ENCODE measurements at places on chromosomes 3 and 15.

- DNase-seq: peak; percentile 20
Measured at GRCh38 chr3:108312656-108313055, 16.3 kb downstream of the HHLA2 start.

DNA sequence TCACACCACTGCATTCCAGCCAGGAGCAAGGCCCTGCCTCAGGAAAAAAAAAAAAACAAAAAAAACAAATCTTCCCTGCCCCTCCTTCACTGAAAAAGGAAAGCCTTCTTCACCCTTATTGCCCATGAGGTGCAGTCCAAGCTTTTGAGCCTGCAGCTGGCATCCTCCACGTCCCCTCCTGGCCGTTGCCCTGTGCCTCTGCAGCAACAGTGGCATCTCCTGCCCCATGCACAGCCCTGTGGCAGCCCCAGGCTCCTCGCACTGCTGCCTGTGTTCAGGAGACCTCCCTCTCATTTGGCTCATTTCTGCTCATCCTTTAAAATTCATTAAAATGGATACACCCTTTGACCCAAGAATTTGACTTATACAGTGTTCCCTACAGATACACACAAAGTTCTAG is 72.7 kb upstream of the PLXNA1 start:
- no peak for DNase-seq

GRCh38 chr15:99906793-99907192 is 173.6 kb upstream of the LYSMD4 start:
- no peak for DNase-seq

GRCh38 chr3:32262201-32262600 is 23.7 kb downstream of the CMTM8 start:
- DNase-seq: no peak

GRCh38 chr15:28109626-28110455 is 10.7 kb upstream of the OCA2 start:
- no peak for DNase-seq

GRCh38 chr3:72413228-72413627 is 435.0 kb downstream of the SHQ1 start:
- DNase-seq: no peak

DNA sequence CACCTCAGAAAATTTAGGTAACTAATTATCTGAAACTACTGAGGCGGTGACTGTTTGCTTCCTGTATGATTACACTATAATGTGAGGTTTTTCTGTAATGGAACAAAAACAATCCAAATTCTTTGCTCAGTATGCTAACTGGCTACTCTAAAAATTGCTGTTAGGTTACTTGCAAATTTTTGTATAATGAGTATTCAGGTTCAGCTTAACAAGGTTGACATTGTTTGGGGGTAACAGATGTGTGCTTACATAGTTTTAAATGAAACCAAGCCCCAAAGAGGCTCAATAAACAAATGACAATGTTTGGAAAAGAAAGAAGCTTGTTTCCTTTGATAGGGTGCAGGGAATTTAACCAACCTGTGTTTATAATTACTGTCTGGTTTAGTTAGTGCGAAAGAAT is 414.5 kb upstream of the MDFIC2 start:
- DNase-seq: no peak

GRCh38 chr3:14775011-14775410 is 43.8 kb upstream of the FGD5 start:
- DNase-seq: no peak

- DNase-seq: no peak
Measured at GRCh38 chr3:171680726-171681411, 129.4 kb downstream of the PLD1 start.

- no peak for DNase-seq
Measured at GRCh38 chr3:120416868-120417267, 33.9 kb downstream of the FSTL1 start.

GRCh38 chr3:128253150-128253549 is 99.9 kb downstream of the EEFSEC start:
- DNase-seq: no peak

DNA sequence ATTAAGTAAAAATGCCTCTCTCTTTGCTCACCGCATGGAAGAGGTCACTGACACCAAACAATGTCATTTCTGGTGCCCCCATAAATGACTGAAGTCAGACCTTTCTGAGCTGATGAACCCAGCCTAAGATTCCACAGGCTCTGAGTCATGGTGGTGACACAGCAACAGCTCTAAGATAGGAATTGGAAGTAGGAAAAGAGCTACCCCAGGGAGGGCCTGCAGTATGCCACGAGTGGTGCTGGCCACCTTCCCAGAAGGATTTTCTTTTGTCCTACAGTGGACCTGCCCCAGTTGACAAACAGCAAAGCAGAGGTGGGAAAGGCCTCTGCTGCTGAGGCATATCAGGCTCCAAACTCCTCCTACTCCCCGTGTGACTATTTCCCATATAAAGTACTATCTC is 208.1 kb downstream of the MINAR1 start:
- peak; percentile 49 for DNase-seq

- DNase-seq: no peak
Measured at GRCh38 chr3:60754617-60755016, 496.6 kb downstream of the FHIT start.

GRCh38 chr15:61910839-61911369 is 149.3 kb downstream of the VPS13C start:
- DNase-seq: no peak

DNA sequence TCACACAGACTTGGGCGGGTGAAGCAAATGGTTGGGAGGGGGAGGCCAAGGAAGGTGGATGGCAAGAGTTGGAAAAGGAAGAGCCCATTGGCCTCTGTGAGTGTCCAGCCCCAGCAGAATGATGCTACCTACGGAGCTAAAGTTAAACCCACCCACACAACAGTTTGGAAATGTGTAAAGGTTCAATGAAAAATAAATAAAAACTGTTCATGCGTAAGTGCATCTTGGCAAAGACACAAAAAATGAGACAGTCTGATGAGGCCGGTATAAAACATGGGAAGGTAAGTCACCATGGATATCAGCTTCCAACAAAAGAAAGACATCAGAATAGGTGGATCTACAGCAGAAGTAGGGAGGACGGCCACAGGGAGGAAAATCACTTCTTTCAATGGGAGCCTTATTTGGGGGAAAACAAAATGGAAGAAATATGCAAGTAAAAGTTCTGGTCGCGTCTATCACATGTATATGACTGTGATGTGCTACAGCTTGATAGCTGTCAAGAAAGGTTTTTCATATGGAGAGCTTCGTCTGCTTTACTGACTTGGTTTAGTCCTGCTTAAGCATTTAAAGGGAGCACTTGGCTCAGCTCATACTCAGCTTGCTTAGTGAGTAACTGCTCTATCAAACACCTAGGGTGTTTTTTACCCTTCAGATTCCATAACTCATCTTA is 82.8 kb downstream of the TIGIT start:
- no peak for DNase-seq

GRCh38 chr3:162295323-162295983 is 798.8 kb downstream of the OTOL1 start:
- peak; percentile 89 for DNase-seq

DNA sequence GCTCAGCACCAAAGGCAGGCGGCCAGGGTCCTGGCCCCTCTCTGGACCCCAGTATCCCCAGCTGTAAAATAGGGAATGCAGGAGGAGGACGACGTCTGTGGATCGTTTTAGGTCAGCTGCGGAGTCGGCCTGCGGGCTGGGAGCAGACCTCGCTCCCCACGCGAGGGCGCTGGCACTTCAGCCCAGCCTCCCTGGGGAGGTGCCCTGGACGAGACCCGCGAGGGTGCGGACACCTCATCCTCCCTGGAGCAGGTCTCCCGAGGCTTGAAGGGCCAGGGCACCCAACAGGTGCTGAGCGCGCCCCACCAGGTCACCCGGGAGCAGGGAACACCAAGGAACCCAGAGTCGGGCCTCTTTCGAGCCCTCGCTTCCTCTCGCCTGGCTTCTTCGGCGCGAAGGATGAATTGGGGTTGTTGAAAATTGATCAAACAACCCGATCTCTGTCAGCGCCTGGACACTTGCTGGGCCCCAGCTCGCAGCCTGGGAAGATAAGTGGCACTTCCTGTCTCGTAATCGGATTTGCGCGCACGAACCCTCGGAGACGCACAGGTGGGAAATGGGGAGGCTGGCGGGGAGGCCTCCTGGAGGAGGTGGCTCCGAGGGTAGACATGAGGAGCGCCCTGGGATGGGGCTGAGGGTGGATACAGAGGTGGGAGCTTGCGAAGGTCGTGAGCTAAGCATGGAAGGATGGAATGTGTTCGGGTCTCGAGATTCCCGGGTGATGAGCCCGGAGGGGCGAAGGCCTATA is 588 bp upstream of the VIPR1 start:
- DNase-seq: no peak

DNA sequence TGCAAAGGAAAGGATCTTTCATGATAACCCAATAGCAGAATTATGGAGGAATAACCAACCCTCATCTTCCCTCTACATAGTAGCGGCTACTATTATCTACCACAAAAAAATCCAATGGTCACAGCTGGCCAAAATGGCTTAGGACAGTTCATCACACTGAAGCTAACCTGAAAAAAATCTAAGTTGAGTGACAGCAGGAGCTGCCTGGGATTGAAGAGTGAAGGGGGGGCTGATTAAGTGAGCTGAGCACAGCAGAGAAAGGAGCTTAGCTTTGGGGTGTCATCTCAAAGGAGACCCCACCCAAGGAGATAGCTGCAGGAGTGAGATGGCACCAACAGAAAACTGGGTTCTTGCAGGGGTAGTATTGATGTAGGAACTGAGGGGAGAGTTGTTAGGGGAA is 33.6 kb downstream of the CCNL1 start:
- DNase-seq: no peak

- no peak for DNase-seq
Measured at GRCh38 chr3:4981294-4981664, 2.0 kb downstream of the BHLHE40 start.

DNA sequence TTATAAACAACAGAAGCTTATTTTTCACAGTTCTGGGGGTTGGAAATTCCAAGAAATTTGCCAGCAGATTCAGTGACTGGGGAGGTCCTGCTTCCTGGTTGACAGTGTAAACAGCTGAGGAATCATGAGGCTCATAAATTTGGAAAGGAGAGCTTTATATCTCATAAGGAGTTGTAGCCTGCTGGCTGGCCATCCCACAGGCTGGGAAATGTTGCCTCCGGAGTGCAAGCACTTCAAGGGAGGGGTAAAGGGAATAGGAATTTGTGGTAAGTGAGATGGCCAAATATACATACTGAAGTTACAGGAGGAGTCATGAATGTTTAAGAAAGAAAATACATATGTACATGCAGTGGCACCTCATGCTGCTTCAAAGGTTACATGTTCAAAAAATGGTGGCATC is 217.2 kb upstream of the CBLB start:
- DNase-seq: no peak

DNA sequence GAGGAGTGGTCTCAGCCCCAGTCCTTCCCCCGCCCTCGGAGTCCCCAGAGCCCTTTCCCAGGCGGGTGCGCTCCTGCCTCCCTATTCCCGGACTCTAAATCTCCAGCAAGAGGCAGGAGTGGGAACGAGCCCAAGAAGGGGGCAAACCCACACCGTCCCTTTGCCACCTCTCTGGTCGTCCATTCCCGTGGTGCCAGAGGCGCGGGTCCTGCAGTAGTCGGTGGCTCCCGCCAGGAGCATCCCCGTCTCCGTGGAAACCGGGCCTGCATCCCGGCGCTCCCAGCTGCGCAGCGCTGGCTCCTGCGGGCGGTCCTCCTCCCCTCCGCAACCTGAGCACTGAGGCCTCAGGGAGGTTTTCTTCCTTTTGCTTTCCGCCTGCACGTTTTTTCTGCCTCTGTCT is 44.8 kb downstream of the LHFPL4 start:
- DNase-seq: no peak
